ENCODE measurements at places on chromosomes 6 and 20.
A peak's percentile ranks its signal among the peaks of the same experiment; 100 is the strongest.

- DNase-seq = peak; percentile 86
Measured at GRCh38 chr20:59525500-59526241, 78.7 kb upstream of the PHACTR3 start.

- DNase-seq = no peak
Measured at GRCh38 chr6:163048345-163048744, 320.6 kb downstream of the PACRG start.

- DNase-seq = peak; percentile 38
Measured at GRCh38 chr20:32231847-32232246, 24.2 kb downstream of the POFUT1 start.

GRCh38 chr6:36666826-36667591 is 11.5 kb upstream of the CDKN1A start:
- DNase-seq = peak; percentile 95

All from osteoblast (primary cell).